ENCODE measurements at places on chromosomes 13 and 19.

DNA sequence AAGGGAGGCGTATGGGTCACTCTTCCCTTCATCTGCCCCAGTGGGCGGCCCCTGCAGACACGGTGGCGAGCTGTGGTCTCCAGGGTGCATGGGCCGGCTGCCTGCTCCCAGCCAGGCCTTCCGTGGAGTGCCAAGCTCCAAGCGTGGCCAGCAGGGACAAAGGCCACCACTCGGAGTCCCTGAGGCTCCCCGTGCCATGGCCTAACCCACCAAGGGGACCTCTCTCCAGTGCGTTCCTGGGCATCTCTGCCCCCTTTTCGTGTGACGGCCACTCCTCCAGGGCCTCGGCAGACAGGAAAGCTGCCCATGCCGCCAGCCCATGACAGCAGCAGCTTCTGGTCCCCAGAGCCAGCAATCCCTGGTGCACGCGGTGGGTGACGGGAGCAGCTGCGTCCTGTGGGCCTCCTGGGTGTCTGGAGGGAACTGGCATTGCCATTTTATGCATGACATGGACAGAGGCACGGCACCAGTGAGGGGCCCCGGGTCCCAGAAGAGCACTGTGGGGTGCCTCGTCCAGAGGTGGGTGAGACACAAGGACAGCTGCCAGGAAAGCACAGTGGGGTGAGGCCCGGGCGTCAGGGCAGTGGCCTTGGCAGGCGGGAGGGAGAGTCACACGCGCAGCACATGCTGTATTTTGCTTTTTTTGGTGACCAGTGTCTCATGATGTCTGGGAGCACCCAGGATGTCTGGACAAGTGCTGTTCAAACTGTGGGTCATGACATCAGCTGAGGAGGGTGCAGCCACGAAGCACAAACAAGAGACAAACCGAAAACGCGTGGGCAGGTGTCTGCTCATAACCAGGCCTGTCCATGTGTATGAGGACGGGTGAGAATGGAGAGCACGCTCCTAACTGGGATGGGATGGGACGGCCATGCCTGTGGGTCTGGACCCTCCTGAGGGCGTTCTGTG is 32.3 kb downstream of the CEBPG start:
- DNase-seq, result no peak
- no peak overlapping the region for H3K27ac ChIP-seq
- no peak overlapping the region for H3K4me3 ChIP-seq

- H3K36me3 ChIP-seq, result no peaks in the 10 kb centered on the region
- no peaks in the 10 kb centered on the region for H3K4me1 ChIP-seq
- H3K27me3 ChIP-seq, result no peaks in the 10 kb centered on the region
- H3K4me3 ChIP-seq, result no peak overlapping the region
- no peak for DNase-seq
These were observed 25.7 kb downstream of the CCDC70 start for GRCh38 chr13:51887468-51887867.

DNA sequence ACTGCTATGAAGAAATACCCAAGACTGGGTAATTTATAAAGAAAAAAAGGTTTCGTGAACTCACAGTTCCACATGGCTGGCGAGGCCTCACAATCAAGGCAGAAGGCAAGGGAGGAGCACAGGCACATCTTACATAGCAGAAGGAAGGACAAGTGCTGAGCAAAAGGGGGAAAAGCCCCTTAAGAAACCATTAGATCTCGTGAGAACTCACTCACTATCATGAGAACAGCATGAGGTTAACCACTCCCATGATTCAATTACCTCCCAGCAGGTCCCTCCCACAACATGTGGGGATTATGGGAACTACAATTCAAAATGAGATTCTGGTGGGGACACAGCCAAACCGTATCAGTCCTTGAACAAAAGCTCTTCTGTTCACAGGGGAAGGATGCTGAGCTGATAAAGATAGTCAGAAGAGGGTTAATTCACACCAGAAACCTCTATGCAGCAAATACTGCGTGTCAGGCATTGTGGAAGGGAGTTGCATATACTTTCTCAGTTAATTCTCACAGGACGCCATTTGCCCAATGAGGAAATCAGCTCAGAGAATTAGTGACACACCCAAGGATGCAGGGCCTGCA is 246.2 kb downstream of the FOXO1 start:
- H3K27me3 ChIP-seq, result no peaks in the 10 kb centered on the region
- H3K4me3 ChIP-seq, result no peak overlapping the region
- H3K27ac ChIP-seq, result no peak overlapping the region
- H3K36me3 ChIP-seq, result no peaks in the 10 kb centered on the region
- DNase-seq, result peak; percentile 27

DNA sequence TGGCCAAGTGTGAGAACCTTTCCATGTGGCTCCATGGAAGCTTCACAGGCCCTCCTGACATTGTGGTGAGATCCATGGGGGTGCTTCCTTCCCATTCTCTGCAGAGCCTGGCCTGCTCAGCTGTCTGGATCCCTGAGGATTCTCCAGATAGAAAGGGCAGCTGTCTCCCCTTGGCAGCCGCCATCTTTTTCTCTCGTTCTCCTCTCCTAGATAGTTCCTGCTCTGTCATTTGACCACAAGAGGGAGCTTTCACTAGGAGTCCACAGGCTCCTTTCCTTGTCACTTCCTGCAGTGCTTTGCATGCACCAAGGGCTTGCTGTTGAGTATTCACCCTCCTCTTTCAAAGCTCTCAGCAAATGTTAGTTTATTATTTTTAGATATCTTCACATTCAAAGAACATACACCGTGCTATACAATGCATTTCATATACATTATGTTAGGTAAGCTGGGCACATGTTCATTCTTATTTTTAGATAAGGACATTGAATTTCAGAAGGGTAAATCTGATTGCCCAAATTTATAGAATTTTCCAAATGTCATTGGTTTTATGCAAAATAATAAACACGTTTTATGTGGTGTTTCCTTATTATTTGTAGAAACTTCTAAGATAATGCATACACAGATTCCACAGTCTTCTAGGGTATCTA is 133.2 kb downstream of the FRY start:
- no peak overlapping the region for H3K27ac ChIP-seq
- H3K36me3 ChIP-seq, result no peaks in the 10 kb centered on the region
- H3K4me1 ChIP-seq, result no peaks in the 10 kb centered on the region
- peak; percentile 90 for DNase-seq
- no peak overlapping the region for H3K4me3 ChIP-seq

DNA sequence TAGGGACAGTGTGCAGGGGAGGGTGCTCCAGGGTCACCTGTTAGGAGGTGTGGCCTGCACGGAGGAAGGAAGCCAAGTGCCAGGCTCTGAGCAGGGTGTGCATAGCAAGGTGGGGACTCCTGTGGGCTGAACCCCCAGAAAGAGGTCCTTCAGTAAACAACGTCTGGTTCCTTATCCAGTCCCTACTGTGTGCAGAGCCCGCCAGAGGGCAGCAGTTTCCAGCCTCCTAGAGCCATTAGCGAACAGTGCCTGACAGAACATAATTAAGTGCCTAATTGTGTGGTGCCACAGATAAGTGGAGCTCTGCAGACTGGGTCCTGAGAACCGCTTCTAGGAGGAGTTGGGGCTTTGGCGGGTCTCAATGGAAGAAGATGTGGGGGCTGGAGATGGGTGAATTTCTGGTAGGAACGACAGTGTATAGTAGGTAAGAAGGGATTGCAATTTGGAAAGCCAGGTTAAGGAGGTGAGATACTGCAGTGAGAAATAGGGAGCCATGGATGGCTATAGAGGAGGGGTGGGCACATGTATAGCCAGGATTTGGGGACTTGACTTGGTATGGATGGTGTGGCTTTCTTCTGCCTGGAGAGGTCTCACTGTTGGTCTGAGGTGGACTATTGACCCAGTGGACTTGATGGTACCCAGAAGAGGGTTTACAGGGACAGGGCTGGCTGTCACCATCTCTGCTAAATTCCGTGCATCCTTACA is 323.1 kb downstream of the ZNF536 start:
- no peak overlapping the region for H3K27ac ChIP-seq
- no peaks in the 10 kb centered on the region for H3K36me3 ChIP-seq
- DNase-seq, result no peak
- peaks cover 39% of the 10 kb centered on the region for H3K4me1 ChIP-seq
- no peak overlapping the region for H3K4me3 ChIP-seq
- no peaks in the 10 kb centered on the region for H3K27me3 ChIP-seq

GRCh38 chr13:107650081-107650701 is 565.1 kb downstream of the LIG4 start:
- H3K4me3 ChIP-seq, result no peak overlapping the region
- no peaks in the 10 kb centered on the region for H3K4me1 ChIP-seq
- no peaks in the 10 kb centered on the region for H3K36me3 ChIP-seq
- peak; percentile 64 for DNase-seq
- no peak overlapping the region for H3K27ac ChIP-seq

DNA sequence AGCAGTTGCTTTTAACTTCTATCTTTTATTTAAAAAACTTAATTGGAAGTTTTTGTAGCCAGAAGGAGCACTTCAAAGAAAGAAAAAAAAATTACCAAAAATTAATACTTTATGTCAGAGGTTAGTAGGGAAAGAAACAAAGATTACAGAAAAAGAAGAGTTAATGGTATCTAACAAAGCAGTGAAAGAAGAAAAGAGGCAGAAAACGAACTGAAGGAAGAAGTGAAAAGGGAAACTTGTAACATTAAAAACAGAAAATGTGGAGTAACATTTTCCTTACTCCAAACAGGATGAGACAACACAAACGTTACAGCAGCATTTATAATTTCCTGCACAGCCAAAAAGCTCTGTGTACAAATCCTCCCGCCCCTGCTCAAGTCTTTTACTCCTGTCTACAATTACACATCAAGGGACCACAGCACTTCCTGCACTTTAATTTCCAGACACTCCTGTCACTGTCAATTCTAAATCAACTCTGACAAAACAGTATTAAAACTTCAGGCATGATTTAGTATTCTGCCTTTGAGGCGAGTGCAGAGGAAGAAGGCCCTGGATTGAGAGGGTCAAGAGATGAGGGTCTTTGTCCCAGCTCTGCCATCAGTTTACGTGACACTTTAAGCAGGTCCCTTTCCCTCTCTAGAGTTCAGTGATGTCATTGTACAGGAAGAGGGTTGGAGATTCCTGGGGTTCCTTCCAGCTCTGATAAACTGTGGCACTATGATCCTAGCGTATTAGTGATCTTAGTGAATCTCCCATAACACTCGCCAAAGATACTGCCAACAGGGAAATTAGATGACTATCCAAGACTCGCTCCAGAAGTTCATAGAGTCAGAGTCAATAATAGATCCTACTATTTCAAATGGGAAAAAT is 53.2 kb upstream of the LSM14A start:
- no peak overlapping the region for H3K27ac ChIP-seq
- peak; percentile 30 for DNase-seq
- no peaks in the 10 kb centered on the region for H3K36me3 ChIP-seq
- H3K4me3 ChIP-seq, result no peak overlapping the region
- peaks cover 8% of the 10 kb centered on the region for H3K4me1 ChIP-seq
- no peaks in the 10 kb centered on the region for H3K27me3 ChIP-seq

DNA sequence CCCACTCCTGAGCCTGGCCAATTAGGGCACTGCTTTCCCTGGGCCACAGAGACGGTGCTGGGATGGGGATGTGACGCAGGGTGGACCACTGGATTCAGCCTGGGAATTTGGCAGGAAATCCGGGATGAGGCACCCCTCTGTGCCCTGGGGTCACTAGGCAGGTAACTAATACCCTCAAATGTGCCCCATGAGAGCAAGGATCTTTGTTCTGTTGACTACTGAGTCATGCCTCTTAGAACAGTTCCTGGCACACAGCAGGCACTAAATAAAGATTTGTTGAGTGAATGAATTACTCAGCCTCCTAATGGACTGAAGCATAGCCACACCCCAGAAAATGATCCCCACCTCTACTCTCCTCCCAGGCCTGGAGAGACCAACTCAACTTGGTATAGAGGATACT is 15.9 kb downstream of the OPA3 start:
- no peak overlapping the region for H3K4me3 ChIP-seq
- DNase-seq, result peak; percentile 79
- H3K4me1 ChIP-seq, result peaks cover 7% of the 10 kb centered on the region

DNA sequence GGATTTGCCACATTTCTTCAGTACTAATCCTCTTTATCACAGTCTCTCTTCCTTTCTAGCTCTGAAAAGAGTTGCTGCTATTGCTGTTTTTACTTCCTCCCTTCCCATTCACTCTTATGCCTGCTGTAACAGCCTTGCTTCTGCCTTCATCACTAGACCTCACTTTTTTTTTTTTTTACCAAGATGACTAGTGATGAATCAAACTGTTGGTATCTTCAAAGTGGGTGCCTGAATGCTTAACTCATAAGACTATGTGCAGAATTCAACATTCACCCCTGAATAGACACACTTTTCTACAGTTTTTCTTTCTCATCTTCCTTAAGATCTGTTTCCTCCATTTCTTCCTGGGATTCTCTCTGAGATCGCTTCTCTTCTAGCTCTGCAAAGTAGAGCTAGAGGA is 217.2 kb upstream of the HTR2A start:
- no peak overlapping the region for H3K4me3 ChIP-seq
- no peaks in the 10 kb centered on the region for H3K36me3 ChIP-seq
- no peak overlapping the region for H3K27ac ChIP-seq
- no peaks in the 10 kb centered on the region for H3K4me1 ChIP-seq

- peaks cover 8% of the 10 kb centered on the region for H3K4me1 ChIP-seq
- no peak overlapping the region for H3K4me3 ChIP-seq
- no peak overlapping the region for H3K27ac ChIP-seq
- no peak for DNase-seq
- no peaks in the 10 kb centered on the region for H3K27me3 ChIP-seq
These were observed 2.6 kb downstream of the POU2F2 start for GRCh38 chr19:42129399-42130253.

DNA sequence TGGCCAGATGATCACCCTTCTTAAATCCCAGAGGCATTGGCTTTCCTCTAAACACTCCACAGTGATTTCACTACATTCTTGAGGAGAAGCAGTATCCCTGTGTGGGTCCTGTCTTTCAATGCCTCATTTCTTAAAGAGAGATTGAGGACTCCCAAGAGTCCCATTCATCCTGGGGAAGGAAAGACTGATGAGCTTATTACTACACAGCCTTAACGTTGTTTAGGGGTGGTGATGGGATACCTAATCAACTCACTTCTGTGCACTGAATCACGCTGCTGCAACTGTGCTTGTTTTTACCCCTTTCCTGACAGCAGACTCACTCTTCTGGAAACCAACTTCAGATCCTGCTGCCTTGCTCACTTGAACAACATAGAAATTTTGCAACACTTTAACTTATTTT is 203.1 kb downstream of the RGCC start:
- no peak overlapping the region for H3K27ac ChIP-seq
- DNase-seq, result peak; percentile 23
- no peak overlapping the region for H3K4me3 ChIP-seq
- H3K27me3 ChIP-seq, result no peaks in the 10 kb centered on the region
- H3K4me1 ChIP-seq, result peaks cover 4% of the 10 kb centered on the region
- H3K36me3 ChIP-seq, result no peaks in the 10 kb centered on the region

GRCh38 chr19:8332976-8333766 is 9.9 kb downstream of the KANK3 start:
- no peak overlapping the region for H3K27ac ChIP-seq
- no peaks in the 10 kb centered on the region for H3K36me3 ChIP-seq
- no peak for DNase-seq
- peaks cover 25% of the 10 kb centered on the region for H3K27me3 ChIP-seq
- no peak overlapping the region for H3K4me3 ChIP-seq

- H3K36me3 ChIP-seq, result no peaks in the 10 kb centered on the region
- no peak overlapping the region for H3K4me3 ChIP-seq
- H3K27ac ChIP-seq, result no peak overlapping the region
- H3K4me1 ChIP-seq, result no peaks in the 10 kb centered on the region
- H3K27me3 ChIP-seq, result peaks cover 92% of the 10 kb centered on the region
These were observed 4.8 kb upstream of the DACH1 start for GRCh38 chr13:71871844-71872243.

Data from A673 (cell line).